ENCODE measurements at places on chromosomes 16 and 17.

DNA sequence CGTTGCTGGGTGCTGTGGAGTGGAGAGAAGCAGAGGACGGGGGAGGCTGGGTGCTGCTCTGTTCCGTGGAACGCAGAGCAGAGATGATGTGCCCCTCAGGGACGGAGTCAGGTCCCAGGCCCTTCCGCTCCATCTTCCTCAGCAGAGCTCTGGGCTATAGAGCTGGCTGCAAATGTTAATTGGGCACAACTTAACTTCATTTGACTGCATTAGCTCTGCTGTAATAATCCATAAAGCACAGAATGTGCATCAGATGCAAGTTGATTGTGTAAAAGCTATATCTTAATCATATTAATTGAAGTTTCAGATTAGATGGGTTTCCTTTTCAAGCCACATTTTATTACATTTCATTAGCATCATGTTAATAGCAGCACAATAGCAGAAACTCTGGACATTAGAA is 212.6 kb downstream of the ABCC12 start:
- no peak for DNase-seq

- no peak for DNase-seq
These were observed 69.1 kb downstream of the RPA1 start for GRCh38 chr17:1898872-1899271.

GRCh38 chr16:87582216-87582965 is 19.9 kb upstream of the JPH3 start:
- no peak for DNase-seq

DNA sequence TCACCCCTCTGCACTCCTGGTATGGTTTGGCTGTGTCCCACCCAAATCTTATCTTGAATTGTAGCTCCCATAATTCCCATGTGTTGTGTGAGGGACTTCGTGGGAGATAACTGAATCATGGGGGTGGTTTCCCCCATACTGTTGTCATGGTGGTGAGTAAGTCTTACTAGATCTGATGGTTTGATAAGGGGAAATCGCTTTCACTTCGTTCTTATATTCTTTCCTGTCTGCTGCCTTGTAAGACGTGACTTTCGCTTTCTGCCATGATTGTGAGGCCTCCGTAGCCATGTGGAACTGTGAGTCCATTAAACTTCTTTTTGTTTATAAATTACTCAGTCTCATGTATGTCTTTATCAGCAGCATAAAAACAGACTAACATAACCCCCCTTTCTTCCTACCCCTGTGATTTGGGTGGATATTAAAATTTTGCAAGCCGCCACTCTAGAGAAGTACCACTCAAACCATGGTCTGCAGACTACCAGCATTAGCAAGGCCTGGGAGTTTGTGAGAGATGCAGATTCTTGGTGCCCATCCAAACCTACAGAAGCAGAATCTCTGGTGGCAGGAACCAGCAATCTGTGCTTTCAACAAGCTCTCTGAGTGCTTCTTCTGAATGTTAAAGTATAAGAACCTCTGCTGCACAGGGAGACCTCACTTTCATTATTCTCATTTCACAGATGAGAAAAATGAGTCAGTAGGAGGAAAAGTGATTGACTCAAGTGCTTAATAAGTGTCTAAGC is 999.5 kb upstream of the EEF2KMT start:
- DNase-seq: no peak

GRCh38 chr16:23072084-23072599 is 77.1 kb downstream of the USP31 start:
- no peak for DNase-seq

GRCh38 chr16:48137822-48138221 is 18.0 kb downstream of the ABCC12 start:
- no peak for DNase-seq

- DNase-seq: no peak
These were observed 33.1 kb upstream of the ULK2 start for GRCh38 chr17:19900809-19901208.

GRCh38 chr17:6666077-6666521 is 14.5 kb downstream of the C17orf100 start:
- DNase-seq: no peak

DNA sequence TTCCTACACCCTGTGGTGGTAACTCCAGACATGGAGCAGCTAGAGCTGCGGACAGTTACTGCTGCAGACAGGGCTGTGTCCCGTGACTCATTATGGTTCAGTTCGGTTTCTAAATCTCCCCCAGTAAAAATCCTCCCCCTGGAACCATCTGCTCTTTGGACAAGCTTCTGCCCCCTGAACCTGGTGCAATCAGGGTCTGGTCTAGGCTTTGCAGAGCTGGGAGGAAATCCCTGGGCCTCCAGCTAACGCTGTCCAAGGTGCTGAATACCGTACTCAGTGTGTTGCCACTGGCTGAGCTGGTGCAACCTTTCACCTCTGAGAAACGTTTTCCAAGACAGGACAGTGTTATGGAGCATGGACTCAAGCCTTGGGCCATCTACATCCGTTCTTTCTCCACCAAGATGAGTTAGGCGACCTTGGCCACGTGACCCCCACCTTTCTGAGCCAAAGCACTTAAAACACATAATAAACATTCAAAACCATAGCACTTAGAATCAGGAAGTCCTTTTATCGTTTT is 142.0 kb downstream of the CPPED1 start:
- no peak for DNase-seq

GRCh38 chr16:54175552-54176375 is 110.8 kb downstream of the IRX3 start:
- DNase-seq: no peak

- DNase-seq: no peak
These were observed 525 bp downstream of the CD2BP2 start for GRCh38 chr16:30354423-30355143.

- peak; percentile 76 for DNase-seq
These were observed 51.7 kb upstream of the MTSS2 start for GRCh38 chr16:70737377-70738082.

GRCh38 chr17:75720656-75721462 is at the start of gene ITGB4:
TSS of gene ITGB4 (plus strand) at chr17:75721459. CDS start at chr17:75724704, 3,245 bp downstream.
- peak; percentile 21 for DNase-seq

DNA sequence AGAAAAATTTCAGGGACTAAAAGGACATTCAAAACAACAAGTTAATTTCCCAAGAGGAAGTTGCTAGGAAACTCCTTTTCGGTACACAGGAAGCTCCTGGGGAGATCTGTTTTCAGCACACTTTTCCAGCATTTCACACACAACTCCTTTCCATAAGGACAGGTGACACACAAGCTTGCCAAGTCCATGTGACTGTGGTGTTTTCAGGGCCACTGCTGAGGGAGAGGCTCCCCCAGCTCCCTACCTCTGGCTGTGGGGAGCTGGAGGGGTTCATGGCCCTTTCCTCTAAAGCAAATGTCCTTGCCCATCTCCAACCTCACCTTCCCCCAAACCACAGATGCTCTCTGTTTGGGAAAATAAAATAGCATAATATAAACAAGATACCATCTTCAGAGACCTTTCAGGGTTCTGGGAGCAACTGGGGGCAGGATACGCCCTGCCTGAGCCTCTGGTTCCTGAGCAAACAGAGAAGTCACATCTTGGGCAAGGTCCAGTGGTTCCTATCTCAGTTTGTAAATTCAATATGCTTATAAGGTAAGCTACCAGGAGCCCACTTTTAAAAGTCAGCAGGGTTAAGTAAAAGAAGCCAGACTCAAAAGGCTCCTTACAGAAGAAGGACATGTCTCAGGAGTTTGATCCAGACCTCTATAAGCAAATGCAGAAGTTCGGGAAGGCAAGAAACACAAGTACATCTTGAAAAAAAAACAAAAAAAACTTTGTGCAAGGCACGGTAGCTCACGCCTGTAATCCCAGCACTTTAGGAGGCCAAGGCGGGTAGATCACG is 3.0 kb downstream of the PDZD9 start:
- DNase-seq: no peak

GRCh38 chr16:56382459-56382858 is 42.9 kb downstream of the AMFR start:
- DNase-seq: no peak

- no peak for DNase-seq
These were observed 18.4 kb upstream of the C16orf82 start for GRCh38 chr16:27048316-27048715.

- no peak for DNase-seq
These were observed 3.0 kb upstream of the NLRC3 start for GRCh38 chr16:3580251-3580651.

DNA sequence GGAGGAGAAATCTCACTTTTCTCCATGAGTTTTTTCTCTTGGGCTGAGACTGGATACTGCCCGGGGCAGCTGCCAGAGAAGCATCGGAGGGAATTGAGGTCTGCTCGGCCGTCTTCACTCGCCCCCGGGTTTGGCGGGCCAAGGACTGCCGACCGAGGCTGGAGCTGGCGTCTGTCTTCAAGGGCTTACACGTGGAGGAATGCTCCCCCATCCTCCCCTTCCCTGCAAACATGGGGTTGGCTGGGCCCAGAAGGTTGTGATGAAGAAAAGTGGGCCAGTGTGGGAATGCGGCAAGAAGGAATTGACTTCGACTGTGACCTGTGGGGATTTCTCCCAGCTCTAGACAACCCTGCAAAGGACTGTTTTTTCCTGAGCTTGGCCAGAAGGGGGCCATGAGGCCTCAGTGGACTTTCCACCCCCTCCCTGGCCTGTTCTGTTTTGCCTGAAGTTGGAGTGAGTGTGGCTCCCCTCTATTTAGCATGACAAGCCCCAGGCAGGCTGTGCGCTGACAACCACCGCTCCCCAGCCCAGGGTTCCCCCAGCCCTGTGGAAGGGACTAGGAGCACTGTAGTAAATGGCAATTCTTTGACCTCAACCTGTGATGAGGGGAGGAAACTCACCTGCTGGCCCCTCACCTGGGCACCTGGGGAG is 19.1 kb downstream of the NGFR start:
- no peak for DNase-seq
